Fibroblast of pulmonary artery (primary cell): ENCODE measurements at places on chromosomes 5 and 9.
A peak's percentile ranks its signal among the peaks of the same experiment; 100 is the strongest.

GRCh38 chr5:172194985-172195774 is 1.2 kb downstream of the EFCAB9 start:
- no peak for DNase-seq

- DNase-seq = no peak
Observed at GRCh38 chr9:7303907-7304626, 495.5 kb downstream of the DMAC1 start.

DNA sequence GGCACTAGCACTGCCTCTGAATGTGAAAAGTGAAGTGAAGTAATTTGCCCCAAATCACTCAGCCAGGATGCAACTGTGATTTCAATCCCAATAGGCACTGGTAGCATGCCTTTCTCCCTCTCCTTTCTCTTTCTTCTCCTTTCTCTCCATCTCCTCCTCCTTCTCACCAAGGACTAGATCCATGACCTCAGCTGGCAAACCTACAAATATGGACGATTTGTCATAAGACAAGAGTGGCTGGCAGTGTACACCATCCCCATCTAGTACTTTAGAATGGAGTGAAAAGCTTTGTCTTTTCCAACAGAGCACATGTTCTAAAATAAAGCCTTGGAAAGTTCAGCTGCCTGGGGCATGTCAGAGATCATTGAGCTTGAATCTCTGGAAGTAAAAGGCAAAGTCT is 574.7 kb upstream of the CLINT1 start:
- no peak for DNase-seq

DNA sequence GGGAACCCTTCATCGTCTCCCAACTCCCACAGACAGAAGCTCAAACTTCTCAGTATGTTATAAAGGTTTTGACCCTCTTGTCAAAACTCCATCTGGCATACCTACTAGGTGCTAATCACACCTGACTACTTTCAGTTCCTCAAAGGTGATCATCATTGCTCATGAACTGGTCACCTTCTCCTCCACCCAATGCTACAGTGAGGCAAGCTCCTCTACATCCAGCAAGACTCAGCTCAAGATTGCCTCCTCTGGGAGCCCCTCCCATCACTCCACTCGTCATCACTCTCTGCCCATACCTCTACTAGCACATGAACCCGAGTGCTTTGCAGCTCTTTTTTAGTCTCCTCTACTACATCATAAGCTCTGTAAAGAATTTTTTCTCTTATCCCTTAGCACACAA is 102.4 kb downstream of the LPAR1 start:
- no peak for DNase-seq

GRCh38 chr5:67092535-67092934 is 104.1 kb downstream of the CD180 start:
- DNase-seq = peak; percentile 23
